ENCODE measurements at places on chromosomes 16 and 17.

DNA sequence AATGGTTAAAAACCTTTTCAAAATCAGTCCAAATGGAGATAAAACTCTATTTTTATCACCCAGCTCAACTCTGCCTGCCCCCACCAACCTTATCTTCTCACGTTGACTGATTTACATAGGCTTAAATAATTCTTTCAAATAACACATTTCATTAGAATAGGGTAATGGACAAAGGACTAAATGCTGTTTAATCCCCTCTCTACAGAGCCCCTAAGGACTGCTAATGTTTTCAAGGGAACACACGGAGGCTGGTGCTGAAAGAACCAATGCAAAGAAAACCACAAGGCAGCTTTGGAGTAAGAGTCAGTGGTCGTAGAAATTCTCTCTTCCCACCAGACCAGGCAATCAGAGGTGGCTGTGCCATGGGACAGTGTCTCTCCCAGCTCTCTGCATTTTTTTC is 445.7 kb upstream of the MAF start:
- DNase-seq: no peak
- no peak overlapping the region for H3K4me3 ChIP-seq
- no peaks in the 10 kb centered on the region for H3K36me3 ChIP-seq
- H3K27me3 ChIP-seq: peaks cover 2% of the 10 kb centered on the region
- H3K4me1 ChIP-seq: no peaks in the 10 kb centered on the region

DNA sequence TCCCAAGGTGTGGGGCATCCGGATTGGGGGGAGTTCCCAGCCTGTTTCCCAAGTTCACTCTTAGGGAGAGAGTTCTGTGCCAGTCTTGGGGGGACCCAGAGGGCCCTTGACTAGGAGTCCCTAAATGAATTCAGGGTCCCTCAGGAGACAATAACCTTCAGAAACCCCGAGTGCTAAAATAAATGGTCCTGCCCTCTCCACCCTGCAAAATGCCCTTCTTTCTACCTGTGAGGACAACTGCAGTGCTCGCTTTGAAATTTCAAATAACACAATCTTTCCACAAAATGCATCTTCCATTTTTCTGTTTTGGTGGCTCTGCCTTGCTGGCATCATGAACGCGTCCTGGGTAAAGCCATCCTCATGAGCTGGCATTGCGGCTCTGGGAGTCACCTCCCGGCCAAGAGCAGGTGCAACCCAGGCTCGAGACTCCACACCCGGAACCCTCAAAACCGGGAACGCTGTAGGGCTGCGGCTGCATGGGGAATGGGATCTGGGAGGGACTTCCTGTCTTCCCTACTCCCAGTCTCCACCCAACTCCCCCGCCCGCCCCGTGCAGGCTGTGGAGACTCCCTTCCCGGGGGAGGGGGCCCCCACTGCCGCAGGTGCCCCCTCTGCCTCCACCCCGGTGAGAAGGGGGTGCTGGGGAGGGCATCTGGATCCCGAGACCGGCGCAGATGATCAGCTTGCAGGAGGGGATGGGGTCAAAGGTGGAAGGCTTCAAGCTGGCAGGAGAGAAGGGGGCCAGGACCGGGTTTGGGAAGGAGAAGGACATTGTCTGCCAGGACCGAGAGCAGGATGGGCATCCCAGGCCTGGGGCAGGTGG is at the start of gene ZNF205:
Gene ZNF205 (plus strand): TSS at position 529 of the 823 bp plus-strand sequence. CDS start 845 bp downstream, outside the sequence.
- no peak within 1 kb of the TSS for H3K27ac ChIP-seq
- peaks cover 6% of the 10 kb centered on the region for H3K4me1 ChIP-seq
- DNase-seq: no peak
- H3K27me3 ChIP-seq: peaks cover 23% of the 10 kb centered on the region
- H3K4me3 ChIP-seq: no peak within 1 kb of the TSS

DNA sequence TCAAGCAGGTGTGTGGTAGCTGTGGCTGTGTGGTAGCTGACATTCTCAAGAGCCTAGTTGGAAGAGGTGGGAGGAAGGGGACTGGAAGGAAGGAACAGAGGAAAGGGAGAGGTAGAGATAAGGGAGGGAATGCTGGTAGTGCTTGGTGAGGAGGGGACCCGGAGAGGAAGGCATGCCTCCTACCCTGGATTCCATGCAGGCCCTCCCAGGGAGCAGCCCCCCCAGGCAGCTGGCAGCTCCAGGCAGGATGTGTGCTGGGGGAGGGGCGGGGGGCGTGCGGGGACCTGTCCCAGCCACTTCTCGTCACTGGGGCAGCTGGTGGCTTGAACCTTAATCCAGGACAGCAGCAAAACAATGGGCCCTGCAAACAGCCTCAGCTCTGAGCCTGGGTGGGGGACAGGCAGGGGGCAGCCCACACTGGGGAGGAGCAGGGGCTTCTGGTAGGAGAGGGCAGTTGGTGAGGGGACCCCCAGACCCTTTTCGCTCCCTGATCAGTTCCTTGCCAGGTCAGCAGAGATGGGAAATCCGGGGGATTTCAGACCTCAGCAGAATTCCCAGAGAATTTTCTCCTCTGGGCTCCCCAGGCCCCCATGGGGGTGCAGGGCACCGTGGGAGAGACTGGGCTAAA is 27.1 kb downstream of the ARHGAP23 start:
- no peak overlapping the region for H3K27ac ChIP-seq
- H3K27me3 ChIP-seq: peaks cover 39% of the 10 kb centered on the region
- no peaks in the 10 kb centered on the region for H3K36me3 ChIP-seq
- H3K4me1 ChIP-seq: peaks cover 9% of the 10 kb centered on the region
- H3K4me3 ChIP-seq: no peak overlapping the region

GRCh38 chr17:10754109-10754508 is 24.3 kb upstream of the TMEM220 start:
- DNase-seq: no peak
- H3K4me1 ChIP-seq: no peaks in the 10 kb centered on the region
- no peaks in the 10 kb centered on the region for H3K36me3 ChIP-seq
- H3K27me3 ChIP-seq: no peaks in the 10 kb centered on the region
- H3K4me3 ChIP-seq: no peak overlapping the region

DNA sequence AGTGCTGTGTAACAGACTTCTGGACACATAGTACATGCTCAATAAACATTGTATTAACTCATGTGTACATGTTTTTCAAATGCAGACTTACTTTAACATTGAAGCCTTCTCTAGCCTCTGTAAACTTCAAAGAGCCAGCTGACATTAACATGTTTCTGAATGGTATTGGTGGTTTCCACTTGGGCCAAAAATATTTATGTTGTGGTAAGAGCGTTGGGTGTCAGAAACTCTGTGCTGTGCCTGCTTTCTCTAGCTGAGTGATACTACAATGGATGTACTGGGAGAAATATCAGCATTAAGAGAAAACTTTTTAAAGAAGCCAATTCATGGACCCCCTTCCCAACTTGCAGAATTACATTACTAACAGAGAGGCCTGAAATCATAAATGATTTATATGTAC is 1951.7 kb downstream of the TP53TG3F start:
- H3K36me3 ChIP-seq: no peaks in the 10 kb centered on the region
- no peak overlapping the region for H3K27ac ChIP-seq
- no peaks in the 10 kb centered on the region for H3K4me1 ChIP-seq
- H3K4me3 ChIP-seq: no peak overlapping the region
- no peaks in the 10 kb centered on the region for H3K27me3 ChIP-seq
- DNase-seq: no peak

DNA sequence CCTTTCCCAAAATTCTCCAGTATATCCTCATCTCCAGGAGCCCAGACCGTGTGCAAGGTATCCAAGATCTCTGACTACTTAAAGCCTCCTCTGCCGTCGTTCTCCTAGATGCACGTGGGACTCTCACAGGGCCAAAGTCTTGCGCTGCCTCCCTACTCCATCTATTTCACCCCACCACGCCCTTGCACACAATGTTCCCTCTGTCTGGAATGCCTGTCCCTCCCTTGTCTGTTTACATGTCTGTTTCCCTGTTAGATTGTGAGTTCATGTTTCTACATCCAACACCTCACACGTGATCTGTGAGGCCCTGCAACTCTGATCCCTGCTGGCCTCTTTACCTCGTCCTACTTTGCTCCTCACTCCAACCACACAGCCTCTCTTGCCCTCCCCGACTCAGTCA is 4.9 kb upstream of the FZD2 start:
- H3K27me3 ChIP-seq: peaks cover 47% of the 10 kb centered on the region
- no peaks in the 10 kb centered on the region for H3K36me3 ChIP-seq
- H3K4me3 ChIP-seq: no peak overlapping the region
- H3K4me1 ChIP-seq: peaks cover 15% of the 10 kb centered on the region
- DNase-seq: no peak

DNA sequence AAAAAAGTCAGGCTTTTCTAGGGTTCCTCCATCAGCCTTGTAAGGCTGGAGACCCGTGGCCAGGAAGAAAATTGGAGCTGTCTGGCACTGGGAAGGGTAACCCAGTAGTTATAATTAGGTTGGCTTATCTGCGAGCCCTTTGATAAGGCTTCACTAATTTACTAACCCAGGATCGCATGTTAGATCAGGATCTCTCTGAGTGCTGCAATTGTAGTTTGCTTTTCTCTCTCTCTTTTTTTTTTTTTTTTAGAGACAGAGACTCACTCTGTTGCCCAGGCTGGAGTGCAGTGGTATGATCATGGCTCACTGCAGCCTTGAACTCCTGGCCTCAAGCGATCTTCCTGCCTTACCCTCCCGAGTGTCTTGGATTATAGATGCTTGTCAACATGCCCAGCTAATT is 17.0 kb downstream of the ABCC1 start:
- peaks cover 32% of the 10 kb centered on the region for H3K4me1 ChIP-seq
- H3K36me3 ChIP-seq: peaks cover 76% of the 10 kb centered on the region

- peak overlapping the region; percentile 33 for H3K27ac ChIP-seq
- peaks cover 92% of the 10 kb centered on the region for H3K27me3 ChIP-seq
- H3K36me3 ChIP-seq: peaks cover 2% of the 10 kb centered on the region
- DNase-seq: no peak
- H3K4me1 ChIP-seq: peaks cover 46% of the 10 kb centered on the region
These were observed 3.4 kb upstream of the HOXB5 start for GRCh38 chr17:48596735-48597527.

- H3K4me3 ChIP-seq: peak within 1 kb of the TSS; percentile 71
- peaks cover 43% of the 10 kb centered on the region for H3K4me1 ChIP-seq
- no peak for DNase-seq
- H3K36me3 ChIP-seq: no peaks in the 10 kb centered on the region
These were observed at the start of gene CNTNAP1 for GRCh38 chr17:42681976-42682721. Gene CNTNAP1 (plus strand): TSS chr17:42682531. CDS start chr17:42682830, 299 bp downstream.

- no peak overlapping the region for H3K4me3 ChIP-seq
- DNase-seq: no peak
- H3K4me1 ChIP-seq: no peaks in the 10 kb centered on the region
- H3K27ac ChIP-seq: no peak overlapping the region
These were observed 44.9 kb upstream of the PABPN1L start for GRCh38 chr16:88911136-88911945.

DNA sequence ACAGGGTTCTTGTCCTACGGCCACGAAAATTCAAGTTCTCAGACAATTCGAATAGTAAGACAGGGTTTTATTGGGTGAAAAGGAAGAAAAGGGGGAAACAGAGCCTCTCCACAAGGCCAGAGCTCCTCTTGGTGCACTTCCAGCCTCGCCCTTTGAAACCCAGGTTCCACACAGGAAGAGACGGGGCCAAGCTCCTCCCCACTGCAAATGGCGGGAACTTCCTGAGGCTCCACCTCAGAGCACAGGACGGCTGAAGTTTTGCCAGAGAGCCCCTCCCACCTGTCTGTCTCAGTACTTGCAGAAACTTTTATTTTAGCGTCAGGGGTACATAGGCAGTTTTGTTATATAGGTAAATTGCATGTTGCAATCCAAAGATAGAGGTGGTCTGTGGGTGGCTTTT is 165.7 kb upstream of the CDH8 start:
- H3K27me3 ChIP-seq: no peaks in the 10 kb centered on the region
- H3K4me3 ChIP-seq: no peak overlapping the region
- no peaks in the 10 kb centered on the region for H3K4me1 ChIP-seq
- no peak overlapping the region for H3K27ac ChIP-seq

DNA sequence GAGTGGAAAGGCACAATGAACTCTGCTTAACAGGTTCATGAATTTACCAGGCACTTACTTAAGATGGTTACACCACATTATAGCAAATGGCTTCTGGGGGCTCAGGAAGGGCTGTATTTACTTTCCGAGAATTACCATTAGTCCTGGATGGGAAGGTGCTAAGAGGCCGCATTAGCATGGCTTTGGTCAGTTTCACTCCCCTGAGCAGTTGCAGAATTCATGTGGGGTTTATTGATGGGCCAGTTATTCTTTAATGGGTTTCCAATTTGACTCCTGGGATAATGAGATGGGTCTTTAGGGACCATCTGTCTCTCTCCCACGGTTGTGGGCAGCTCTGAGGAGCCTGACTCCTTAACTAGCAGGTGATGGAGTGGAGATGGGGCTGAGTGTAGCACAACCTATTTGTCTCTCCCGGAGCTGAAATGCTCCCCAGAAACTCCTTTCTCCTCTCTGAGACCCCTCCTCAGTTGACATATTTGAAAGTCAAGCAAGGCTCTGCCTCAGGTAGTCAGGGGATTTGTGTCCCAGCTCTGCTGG is 652.5 kb downstream of the HS3ST4 start:
- no peak overlapping the region for H3K4me3 ChIP-seq
- no peaks in the 10 kb centered on the region for H3K36me3 ChIP-seq
- DNase-seq: no peak
- H3K27me3 ChIP-seq: no peaks in the 10 kb centered on the region
- H3K4me1 ChIP-seq: no peaks in the 10 kb centered on the region
